NCI-H1694 (cell line): ENCODE measurements at places on chromosomes 16 and 17.
A peak's percentile ranks its signal among the peaks of the same experiment; 100 is the strongest.

DNA sequence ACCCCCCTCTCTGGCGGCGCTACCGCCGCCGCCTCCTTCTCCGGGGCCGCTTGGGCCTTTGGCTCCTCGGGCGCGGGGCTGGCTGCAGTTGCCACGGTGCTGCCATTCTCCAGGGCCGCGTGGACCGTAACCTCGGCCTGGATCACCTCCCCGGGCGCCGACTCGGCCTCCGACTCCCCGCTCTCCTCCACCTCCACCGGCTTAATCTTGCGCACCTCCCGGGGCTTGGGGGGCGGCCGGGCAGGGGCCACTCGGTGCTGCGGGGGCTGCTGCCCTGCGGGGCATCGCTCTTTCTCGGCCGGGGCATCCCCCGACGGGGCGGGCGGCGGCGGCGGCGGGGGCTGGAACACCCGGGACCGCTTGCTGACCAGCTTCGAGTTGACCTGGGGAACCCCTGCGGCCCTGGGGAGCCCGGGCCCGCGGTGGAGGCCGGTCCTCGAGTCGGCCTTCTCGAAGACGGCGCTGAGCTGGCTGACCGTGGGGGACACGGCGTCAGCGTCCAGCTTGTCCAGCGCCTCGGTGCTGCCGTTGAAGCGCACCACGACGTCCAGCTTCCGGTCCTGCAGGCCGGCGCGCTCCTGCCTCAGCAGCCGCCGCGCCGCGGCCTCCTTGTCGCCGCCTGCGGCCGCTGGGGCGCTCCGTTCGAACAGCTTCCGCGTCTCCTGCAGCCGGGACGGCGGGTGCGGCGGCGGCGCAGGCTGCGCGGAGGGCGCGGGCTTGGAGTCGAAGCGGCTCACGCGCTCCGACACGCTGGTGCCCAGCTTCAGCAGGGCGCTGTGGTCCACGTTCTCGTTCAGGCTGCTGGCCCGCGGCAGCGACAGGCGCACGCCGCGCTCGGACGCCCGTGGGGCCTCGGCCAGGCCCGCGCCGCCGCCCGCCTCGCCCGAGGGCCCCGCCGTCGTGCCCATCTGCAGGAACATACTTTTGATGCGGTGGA, 792 bp downstream of the PPP1R9B start:
- no peak for DNase-seq

GRCh38 chr17:33050611-33051140, 59.0 kb downstream of the SPACA3 start:
- DNase-seq = no peak

DNA sequence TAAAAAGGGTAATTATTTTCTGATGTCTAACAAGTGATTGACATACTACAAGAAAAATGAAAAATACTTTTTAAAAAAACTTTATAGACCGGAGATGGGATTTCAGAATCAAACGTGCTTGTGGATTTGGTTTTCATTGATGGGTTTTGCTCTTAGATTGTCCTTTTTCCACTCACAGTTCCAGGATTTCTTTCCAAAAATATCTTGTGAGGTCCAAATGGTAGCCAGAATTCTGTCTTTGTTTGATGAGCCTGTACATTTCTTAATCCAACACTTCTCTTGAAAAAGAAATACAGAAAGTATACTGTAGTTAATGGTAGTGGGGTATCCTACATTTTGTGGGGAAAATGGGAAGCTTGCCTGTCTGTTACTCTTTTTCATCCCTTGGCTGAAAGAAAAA, 329.3 kb downstream of the KCNJ2 start:
- no peak for DNase-seq

DNA sequence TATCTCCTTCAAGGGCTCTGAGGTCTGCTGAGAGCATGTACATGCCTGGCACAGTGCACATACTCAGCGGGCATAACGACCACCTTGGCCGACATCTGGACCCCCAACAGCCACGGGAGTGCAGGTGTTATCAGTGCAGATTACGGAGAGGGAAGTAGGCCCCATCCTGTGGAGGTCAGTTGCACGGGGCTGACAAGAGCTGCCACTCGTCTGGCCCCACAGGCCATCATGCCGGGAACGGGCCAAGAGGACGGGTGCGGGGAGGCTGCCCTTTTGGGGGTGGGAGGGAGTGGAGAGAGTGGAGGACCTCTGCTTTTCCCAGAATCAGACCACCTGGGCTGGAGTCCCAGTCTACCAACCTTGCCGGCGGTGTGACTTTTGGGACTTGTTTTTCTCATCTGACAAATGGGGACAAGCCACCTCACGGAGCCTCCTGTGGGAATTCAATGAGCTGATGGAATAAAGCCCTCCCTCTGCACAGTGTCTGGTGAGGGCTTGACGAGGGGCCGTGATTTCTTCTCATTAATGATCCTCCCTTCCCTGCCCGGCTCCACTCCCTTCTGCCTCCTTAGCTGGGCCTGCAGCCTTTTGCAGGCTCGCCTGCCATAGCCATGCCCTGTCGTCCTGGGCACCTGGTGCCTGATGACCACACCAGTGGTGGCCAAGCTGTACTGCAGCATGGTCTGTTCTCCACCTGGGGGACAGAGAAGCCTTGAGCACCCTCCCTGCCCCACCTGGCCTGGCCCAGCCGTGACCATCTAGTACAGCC, 4.6 kb downstream of the PRSS33 start:
- DNase-seq = no peak

DNA sequence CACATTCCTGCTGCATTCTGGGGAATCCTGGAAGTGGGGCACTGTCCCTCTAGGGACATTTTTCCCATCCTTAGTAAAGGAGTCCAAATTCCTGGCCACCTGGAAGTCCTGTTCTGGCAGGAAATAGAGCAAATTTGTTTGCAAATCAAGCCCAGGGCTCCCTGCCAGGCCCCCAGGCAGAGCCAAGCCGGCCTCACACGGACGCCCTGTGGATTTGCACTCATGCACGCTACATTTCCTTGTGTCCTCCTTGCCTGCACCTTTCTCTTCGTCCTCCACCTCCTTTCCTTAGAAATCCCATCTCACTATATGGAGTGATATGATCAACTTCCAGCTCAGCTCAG, 7.0 kb upstream of the CALB2 start:
- no peak for DNase-seq

GRCh38 chr16:18979936-18980335, 3.8 kb upstream of the TMC7 start:
- no peak for DNase-seq

GRCh38 chr17:8463099-8463498, 27.4 kb downstream of the NDEL1 start:
- DNase-seq = no peak

- no peak for DNase-seq
Observed at GRCh38 chr17:74274709-74275340, 791 bp downstream of the DNAI2 start.

DNA sequence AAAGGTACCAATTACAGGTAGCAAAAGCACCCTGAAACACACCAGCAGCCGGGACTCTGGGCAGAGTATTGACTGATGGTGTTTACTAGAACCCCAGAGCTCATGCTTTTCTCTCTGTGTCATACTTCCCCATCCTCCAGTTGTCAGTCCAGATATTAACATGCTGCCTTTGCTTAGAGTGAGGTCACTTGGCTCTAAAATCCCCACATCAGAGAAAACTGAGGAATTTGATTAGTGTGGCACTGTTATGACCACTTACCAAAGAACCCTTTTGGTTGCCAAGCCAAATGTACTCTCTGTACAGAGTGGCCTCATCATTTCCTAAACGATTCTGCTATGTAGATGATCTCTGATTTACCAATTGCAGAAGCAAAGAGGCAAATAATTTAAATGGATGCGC, 80.4 kb downstream of the ABCC12 start:
- DNase-seq = no peak

- DNase-seq = no peak
Observed at GRCh38 chr16:10817963-10818941, at the start of gene TVP23A. Gene TVP23A (minus strand): TSS chr16:10818794. CDS start chr16:10818493, 301 bp downstream.

DNA sequence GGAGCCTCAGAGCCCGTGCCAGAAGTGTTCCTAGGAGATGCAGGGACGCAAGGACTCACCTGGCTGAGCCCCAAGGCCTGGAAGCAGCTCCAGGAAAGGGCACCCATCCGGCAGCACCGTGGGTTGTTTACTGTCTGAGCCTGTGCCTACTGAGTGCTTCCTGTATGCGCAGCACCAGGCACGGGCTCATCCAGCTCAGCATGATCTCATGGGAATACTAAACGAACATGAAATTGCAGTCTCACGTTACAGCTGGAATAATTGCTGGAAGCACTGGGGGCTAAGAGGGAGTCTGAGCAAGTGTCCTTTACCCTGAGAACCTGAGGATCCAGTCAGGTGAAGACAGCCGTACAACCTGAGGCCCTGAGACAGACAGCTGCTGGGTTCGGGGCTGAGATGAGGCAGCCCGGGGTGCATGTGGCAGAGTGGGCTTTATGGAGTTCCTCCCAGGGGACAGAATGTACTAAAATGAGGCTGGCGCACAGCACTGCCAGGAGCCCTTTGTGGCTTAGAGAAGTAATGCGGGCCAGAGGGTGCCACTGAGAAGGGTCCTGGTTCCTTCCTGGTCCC, 5.4 kb downstream of the CTRL start:
- peak; percentile 51 for DNase-seq

DNA sequence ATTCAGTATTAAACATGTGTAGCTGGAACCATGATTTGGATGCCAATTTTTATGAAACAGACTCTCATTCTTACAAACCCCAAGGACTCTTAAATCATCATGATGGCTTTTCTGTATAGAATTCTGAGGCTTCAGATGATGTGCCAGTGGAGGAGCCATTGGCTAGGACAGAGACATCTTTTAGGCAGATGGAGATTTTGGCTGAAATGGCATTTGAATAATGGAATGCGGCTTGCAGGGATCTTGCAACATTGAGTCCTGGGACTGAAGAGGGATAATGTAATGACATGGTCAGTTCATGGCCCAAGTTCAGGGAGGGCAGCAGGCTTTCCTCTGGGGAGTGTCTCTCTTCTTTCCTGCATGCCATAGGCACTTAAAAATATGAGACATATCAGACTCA, 172.4 kb downstream of the ABCA8 start:
- DNase-seq = no peak

- no peak for DNase-seq
Observed at GRCh38 chr17:75679706-75680211, 12.6 kb downstream of the SAP30BP start.

DNA sequence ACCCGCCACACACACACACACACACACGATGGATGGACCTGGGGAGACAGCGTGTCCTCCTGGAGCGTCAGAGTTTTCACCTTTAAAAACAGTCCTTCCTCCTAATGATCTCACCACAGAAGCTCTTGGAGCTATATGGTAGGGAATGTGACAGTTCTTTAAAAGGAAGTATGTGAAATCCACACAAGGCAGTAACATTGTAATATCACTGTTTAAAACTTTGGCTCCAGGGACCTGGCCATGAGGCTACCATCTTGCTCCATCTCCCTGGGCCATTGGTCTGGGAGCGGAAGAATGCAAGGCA, 302.4 kb downstream of the SOX9 start:
- DNase-seq = no peak

DNA sequence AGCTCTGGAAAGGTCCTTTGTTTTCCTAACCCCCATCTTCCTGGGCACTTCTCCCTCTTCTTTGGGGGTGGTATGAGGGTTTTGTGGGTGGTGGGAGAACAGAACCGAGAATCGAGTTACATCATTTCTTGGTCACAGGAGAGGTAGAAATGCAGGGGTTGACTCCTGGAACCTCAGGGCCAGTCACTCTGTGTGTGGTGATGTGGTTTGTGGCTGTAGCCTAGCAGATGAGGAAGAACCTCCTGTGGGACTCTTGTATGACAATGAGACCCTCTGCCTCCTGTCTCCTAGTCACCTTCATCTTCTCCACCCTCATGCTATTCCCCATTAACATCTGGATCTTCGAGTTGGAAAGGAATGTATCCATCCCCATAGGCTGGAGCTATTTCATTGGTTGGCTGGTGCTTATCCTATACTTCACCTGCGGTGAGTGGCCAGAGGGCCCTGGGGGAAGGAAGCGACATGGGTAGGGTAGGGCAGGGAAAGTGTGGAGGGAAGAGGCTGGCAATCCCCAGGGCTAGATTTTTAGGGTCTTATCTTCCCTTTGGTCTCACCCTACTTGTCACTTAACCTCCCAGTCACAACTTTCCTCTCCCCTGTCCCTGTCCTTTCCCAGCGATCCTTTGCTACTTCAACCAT, 5.5 kb downstream of the ODF4 start:
- no peak for DNase-seq

DNA sequence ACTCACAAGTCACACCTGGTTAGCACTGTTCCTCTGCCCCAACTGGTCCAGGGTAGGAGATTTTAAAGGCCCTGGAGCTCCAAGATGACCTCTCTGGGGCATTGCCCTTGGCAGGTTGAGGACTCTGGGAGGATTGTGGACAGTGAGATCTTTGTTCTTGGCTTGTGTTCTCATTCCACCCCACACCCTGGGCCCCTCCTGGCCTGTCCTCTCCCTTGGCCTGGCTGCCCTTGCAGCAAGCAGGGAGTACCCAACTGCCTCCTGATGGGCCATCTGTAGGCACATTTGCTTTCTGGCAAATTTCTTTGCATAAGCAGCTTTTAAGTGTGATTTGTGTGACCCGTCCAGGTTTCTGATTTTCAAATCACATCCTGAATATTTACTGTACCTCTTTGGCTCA, 239.6 kb downstream of the UTP18 start:
- no peak for DNase-seq

- no peak for DNase-seq
Observed at GRCh38 chr17:27743281-27743885, 56.9 kb downstream of the NOS2 start.

GRCh38 chr17:75731086-75731715, 9.9 kb downstream of the ITGB4 start:
- DNase-seq = no peak

- DNase-seq = no peak
Observed at GRCh38 chr16:13912891-13913290, 7.1 kb upstream of the ERCC4 start.

DNA sequence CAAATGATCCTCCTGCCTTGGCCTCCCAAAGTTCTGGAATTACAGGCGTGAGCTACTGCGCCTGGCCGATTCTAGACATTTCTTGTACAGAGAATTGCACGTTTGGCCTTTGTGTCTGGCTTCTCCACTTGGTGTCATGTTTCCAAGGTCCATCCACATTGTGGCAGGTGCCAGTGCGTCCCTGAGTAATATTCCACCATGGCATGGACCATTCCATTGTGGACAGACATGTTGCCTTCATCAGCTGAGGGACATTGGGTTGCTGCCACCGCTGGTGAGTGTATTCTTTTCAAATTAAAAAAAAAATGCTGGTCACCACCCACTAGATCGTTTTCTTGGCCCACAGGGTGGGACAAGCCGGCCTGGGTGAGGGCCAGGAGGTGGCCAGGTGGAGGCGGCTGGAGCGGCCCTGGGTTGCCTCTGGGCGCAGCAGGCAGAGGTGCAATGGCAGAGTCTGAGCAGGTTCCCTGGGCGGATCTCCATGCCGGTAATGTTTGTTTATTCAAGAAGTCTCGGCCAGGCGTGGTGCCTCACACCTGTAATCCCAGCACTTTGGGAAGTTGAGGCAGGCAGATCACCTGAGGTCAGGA, 274.1 kb downstream of the SEC14L1 start:
- no peak for DNase-seq

- DNase-seq = peak; percentile 87
Observed at GRCh38 chr16:53130159-53131049, 75.6 kb downstream of the CHD9 start.

DNA sequence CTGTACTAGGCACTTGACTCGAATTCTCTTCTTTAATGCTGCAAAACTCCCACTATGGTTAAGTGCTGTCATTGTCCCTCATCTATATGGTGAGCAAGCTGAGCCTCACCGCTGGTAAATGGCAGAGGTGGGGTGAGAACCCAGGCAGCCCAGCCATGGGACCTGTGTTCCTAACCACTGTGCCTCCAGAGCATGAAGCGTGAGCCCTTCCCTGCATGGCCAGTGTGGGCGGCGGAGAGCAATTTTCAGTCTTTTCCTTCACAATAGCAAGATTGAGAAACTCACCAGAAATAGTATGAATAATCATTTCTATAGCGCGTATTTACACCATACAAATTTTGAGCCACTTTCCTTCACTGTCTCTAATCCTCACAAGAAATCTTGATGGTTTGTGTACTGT, 9.2 kb downstream of the BFAR start:
- DNase-seq = no peak
